ENCODE measurements at places on chromosomes 3 and 15. TPM values are rescaled to one million over a fixed set of nuclear protein-coding genes. Genes with fewer than 3 reads are reported as not detected.
A peak's percentile ranks its signal among the peaks of the same experiment; 100 is the strongest.

Gene CYP11A1
- total RNA-seq, result 0.25 TPM

- DNase-seq, result no peak
Observed at GRCh38 chr3:72579581-72580245, 268.5 kb downstream of the SHQ1 start.

- peak; percentile 57 for DNase-seq
Observed at GRCh38 chr3:186035277-186035676, 73.6 kb downstream of the ETV5 start.

Gene CIDEC
- not detected for total RNA-seq

- DNase-seq, result no peak
Observed at GRCh38 chr15:96565266-96565665, 234.8 kb downstream of the NR2F2 start.

- no peak for DNase-seq
Observed at GRCh38 chr3:184739594-184740505, 28.0 kb upstream of the MAGEF1 start.

GRCh38 chr3:48404440-48405342 lies 25.2 kb downstream of the PLXNB1 start:
- DNase-seq, result no peak

- DNase-seq, result no peak
Observed at GRCh38 chr3:116969646-116970045, 260.1 kb downstream of the TUSC7 start.

GRCh38 chr3:10568549-10568948 lies 63.2 kb upstream of the ATP2B2 start:
- no peak for DNase-seq

DNA sequence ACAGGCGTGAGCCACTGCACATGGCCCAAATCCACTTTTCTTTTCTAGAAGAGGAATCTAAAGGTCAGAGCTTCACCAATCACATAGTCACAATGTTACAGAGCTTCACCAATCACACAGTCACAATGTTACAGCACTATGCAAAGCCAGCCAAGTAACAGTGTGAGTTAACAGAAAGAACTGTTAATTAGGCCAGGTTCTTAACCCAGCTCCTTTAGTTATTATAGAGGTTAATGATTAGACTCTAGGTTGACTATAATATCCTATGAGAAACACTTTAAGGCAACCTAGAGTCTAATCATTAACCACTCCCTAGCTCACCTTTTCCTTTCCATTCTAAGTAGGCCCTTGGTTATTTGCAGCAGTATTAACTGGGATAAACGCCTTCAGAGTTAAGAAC lies 54.0 kb downstream of the TASOR start:
- DNase-seq, result no peak
